ENCODE measurements at places on chromosomes 2 and 18.
A peak's percentile ranks its signal among the peaks of the same experiment; 100 is the strongest.

DNA sequence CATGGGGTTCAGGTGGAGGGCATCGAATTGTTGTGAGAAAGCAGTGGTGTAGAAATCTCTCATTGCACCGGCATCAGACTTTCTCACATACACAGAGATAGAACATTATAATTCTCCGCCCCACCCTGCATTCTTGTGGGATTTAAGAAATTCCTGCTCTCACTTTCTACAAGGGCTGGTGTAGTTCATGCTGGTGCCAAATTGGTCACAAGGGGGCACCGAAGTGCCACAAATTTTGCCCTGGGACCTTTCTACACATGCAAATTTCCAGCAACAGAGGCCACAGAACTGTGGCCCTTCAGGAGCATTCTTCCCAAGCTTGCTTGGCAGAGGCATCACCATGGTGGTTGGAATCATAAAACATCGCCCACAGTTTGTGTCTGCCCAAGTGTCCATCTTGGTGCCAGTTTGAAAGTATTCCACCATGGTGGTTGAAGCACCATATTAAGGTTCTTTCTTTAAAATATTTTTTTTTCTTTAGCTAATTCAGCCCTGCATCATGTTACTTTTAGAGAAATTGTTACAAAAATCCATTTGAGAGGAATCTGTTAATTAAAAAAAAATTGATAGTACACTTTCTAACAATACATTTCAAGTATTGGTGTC lies 521.2 kb upstream of the FANCL start:
- peak; percentile 57 for DNase-seq

DNA sequence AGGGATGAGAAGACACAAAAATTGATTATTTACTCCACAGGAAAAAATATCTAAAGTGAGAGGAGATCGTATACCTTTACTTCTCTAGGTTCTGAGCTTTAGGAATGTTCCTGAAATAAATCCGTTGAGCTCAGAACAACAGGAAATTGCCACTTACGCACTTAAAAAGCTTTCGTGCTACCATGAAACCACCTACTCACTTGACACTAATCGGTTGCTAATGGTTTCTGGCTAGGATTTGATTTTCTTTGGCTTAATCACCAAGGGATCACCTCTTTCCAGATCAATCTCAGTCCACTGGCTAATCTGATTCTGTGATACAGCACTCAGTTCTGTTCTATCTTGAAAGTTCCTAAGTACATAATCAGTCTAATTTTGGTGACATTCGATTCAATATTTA lies 419.6 kb downstream of the DLGAP1 start:
- DNase-seq: no peak

DNA sequence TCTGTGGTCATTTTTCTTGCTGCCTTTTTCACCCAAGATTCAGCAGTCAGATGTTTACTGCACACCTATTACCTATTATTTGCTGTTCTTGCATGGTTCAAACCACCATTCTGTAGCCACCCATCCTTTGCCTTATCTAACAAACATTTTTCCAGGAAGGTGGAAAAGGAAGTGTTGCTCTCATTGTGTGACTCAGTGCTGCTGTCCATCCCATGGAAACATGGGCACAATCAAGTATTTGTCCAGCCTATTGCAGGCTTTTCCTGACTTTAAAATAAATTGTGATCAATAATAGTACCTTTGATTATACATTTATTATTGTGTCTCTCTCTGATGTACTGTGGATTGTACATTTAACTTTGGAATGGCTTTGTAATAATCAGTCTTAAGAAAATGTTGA lies 53.2 kb downstream of the USP14 start:
- no peak for DNase-seq

- DNase-seq: no peak
These were observed 136.3 kb upstream of the CAVIN2 start for GRCh38 chr2:191983186-191983585.

GRCh38 chr2:96359310-96359709 lies 23.7 kb downstream of the NCAPH start:
- DNase-seq: peak; percentile 28

- no peak for DNase-seq
These were observed 265.1 kb upstream of the OSR1 start for GRCh38 chr2:19623488-19623887.

DNA sequence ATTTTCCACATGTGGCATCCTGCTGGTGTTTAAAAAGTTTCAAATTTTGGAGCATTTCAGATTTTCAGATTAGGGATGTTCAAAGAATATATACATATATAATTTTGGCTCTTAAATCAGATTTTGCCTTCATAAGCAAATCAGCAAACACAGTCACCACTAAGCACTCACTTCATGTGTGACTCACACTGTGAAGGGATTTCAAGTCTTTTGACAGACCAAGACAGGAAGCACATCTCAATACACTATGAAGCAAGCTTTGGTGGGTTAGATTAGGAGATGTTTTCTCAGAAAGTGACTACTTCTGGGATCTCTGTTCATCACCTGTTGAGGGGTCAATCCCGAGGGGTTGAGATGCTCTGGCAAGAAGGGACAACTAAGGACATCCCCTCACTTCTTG lies 227.8 kb upstream of the RBBP8 start:
- peak; percentile 37 for DNase-seq

DNA sequence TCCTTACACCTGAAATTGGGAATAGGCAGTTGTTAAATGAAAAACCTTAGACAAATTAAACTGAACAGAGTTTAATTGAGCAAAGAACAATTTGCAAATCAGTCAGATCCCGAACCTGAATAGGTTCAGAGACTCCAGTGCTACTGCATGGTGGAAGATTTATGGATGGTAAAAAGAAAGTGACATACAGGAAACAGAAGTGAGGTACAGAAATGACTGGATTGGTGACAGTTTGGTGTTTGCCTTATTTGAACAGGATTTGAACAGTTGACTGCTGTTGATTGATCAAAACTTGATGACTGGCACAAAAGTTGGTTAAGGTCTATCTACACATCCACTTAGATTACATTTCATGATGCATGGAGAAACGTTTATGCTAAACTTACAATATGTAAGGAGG lies 248.8 kb downstream of the HNMT start:
- no peak for DNase-seq

- DNase-seq: no peak
These were observed 434.5 kb upstream of the KLHL29 start for GRCh38 chr2:22950431-22950830.

DNA sequence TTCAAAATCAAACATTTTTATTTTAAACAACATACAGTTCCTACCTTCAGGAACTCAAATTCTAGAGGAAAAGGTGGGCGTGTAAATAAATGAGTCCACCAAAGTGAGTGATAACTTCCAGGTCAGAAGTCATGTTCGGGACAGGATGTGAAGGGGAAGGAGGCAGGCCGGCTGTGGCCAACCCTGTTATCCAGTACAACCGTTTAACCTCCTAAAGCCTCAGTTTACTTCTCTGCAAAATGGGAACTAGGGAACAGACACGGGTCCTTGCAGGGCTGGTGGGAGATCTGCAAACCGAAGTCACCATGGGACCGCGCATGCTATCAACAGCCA lies 373 bp downstream of the EIPR1 start:
- peak; percentile 67 for DNase-seq

DNA sequence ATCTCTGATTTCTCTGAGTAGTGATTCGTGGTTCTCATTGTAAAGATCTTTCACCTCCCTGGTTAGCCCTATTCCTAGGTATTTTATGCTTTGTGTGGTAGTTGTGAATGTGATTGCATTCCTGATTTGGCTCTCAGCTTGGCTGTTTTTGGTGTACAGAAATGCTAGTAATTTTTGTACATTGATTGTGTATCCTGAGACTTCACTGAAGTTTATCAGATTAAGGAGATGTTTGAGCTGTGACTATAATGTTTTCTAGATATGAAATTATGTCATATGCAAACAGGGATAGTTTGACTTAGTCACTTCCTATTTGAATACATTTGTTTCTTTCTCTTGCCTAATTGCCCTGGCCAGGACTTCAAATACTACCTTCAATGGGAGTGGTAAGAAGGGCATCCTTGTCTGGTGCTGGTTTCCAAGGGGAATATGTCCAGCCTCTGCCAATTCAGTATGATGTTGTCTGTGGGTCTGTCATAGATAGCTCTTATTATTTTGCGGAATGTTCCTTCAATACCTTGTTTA lies 251.9 kb upstream of the ZNF804A start:
- DNase-seq: no peak

- no peak for DNase-seq
These were observed 136.5 kb upstream of the NFATC1 start for GRCh38 chr18:79259218-79259617.

DNA sequence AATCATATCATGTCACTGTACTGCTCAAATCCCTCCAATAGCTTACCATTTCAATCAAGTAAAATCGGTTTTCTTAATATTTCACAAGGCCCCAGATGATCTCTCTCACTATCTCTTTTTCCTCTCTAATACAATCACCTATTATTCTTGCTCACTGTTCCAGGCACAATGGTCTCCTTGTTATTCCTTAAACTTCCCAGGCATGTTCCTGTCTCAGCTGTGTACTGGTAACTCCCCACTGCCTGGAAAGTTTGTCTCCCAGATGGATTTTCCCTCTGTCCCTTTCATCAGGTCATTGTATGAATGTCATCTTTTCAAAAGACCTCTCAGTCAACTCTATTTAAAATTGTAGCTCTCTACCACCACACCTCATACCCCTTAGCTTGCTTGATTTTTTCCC lies 30.7 kb upstream of the FANCL start:
- DNase-seq: no peak

- DNase-seq: no peak
These were observed 39.8 kb downstream of the TBC1D8 start for GRCh38 chr2:101111262-101111838.

DNA sequence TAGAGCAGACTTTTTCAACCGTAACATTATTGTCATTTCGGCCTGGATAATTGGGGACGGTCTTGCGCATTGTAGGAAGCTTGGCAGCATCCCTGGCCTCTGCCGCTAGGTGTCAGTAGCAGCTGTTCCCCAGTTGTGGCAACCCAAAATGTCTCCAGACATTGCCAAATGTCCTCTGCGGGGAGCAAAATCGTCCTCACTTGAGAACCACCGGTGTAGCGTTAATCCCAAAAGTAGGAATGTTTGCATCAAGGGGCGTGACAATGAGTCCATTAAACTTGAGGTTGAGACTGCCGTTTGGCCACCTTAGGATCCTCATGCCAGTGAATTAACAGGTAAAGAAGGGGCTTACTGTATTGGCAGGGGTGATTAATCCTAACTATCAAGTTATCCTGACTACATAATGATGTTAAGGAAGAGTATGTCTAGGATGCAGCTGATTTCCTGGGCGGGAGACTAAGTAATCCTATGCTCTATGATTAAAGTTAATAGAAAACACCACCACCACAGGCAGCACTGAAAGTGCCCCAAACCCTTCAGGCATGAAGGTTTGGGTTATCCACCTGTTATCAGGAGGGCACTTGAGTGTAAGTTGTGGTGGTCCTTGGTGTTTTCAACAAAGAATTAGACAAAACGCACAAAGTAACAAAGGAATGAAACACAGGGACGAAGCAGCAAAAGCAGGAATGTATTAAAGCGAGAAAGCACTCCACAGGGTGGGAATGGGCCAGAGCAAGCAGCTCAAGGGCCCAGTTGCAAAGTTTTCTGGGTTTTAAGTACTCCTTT lies 4.9 kb upstream of the ZC3H8 start:
- peak; percentile 83 for DNase-seq

DNA sequence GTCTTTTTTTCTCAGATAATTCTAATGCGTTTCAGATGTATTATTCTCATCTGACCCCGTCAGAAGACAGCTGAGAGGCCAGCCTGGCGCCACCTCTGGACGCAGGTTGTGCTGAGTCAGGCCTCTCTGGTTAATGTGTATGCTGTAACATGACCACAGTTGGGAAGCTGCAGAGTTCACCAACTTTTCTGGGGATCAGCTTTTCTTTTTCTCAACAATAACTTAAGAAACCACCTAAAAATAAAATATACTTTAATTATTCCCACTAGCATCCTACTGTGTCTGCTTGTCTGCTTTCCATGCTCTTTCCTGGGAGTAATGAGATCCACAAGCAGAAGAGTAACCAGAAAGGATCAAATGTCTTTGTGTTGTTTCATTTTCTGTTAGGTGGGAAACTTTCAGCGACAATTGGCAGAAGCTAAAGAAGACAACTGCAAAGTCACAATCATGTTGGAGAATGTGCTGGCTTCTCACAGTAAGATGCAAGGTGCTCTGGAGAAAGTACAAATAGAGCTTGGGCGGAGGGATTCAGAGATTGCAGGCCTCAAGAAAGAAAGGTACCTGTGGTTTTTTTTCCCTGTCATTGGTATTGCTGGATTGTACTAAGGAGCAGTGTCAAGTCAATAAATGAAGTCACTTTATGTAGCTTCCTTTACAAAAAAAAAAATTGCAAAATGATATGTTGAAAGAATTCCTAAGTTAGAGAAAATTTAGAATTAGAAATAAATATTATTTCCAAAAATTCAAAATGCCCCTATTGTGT lies 79.8 kb downstream of the CCDC150 start:
- DNase-seq: no peak

- DNase-seq: no peak
These were observed 120.3 kb downstream of the MEP1B start for GRCh38 chr18:32310101-32310500.

DNA sequence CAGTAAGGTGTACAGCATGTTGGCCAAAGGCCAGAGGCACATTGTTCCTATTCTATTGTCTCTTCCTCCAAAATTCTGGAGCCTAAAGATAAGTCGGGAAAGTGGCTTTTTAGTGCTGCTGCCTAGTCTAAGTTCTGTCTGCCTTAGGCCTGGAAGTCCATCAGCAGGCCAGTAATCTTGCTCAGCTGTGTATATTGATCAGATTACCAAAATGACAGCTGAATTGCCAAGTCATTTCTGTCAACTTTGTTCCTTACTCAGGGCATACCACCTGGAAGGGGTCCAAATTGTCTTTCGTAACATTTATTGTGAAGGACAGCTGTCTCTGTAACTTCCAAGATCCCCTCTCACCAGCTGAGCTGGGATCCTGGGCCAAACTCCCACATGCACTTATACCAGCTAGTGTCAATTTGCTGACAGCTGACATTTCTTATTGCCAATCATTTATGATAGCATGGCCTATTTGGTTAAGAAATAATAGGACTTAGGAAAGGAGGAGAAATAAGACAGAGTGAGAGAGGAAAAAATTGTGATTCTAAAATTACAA lies 116.8 kb upstream of the FSHR start:
- no peak for DNase-seq

DNA sequence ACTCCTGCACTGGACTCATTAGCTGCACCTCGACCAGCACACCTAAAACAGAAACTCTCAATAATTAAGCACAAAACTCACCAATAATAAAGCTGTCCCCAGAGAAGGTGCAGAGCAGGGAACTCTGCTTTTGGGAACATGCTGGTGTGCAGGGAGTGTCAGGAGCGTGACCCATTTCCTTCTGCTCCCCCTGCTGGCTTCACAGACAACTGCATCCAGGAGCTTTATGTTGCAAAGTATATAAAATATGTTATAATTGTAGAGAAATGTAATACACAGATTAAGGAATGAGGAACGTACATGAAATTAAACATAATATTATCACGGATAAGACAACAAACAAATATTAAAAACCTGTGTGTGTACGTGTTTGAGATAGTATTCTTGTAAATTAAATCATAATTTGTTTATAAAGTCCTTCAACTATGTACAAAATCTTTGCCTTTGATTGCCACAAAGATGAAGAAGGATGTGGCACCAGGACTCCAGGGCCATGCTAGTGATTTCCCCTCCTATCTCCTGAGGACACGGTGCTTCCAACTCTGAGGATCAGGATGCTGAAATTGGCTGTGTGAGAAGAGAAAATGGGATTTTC lies 68.6 kb upstream of the MAL start:
- DNase-seq: peak; percentile 24
